ENCODE measurements at places on chromosomes 2 and 18. TPM values are rescaled to one million over a fixed set of nuclear protein-coding genes. Genes with fewer than 3 reads are reported as not detected.

- peaks cover 3% of the 10 kb centered on the region for H3K4me1 ChIP-seq
- H3K4me3 ChIP-seq: no peak overlapping the region
- H3K27me3 ChIP-seq: peaks cover 6% of the 10 kb centered on the region
- DNase-seq: no peak
- H3K27ac ChIP-seq: no peak overlapping the region
Observed at GRCh38 chr2:10216677-10217488, 85.8 kb upstream of the HPCAL1 start.

DNA sequence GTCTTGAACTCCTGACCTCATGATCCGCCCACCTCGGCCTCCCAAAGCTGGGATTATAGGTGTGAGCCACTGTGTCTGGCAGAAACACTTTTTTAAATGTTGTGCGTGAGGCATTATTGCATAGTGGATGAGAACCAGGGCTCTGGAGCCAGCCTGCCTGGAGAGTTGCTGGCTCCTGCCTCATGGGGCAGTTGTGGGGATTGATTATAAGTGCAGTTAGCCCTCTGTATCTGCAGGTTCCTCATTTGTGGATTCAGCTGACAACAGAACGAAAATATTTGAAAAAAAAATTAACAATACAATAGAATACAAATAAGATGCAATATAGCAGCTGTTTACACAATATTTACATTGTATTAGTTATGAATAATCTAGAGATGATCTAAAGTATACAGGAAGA is 129.4 kb upstream of the EML6 start:
- peaks cover 2% of the 10 kb centered on the region for H3K36me3 ChIP-seq
- H3K4me3 ChIP-seq: no peak overlapping the region
- H3K27ac ChIP-seq: no peak overlapping the region
- no peak for DNase-seq
- no peaks in the 10 kb centered on the region for H3K27me3 ChIP-seq

DNA sequence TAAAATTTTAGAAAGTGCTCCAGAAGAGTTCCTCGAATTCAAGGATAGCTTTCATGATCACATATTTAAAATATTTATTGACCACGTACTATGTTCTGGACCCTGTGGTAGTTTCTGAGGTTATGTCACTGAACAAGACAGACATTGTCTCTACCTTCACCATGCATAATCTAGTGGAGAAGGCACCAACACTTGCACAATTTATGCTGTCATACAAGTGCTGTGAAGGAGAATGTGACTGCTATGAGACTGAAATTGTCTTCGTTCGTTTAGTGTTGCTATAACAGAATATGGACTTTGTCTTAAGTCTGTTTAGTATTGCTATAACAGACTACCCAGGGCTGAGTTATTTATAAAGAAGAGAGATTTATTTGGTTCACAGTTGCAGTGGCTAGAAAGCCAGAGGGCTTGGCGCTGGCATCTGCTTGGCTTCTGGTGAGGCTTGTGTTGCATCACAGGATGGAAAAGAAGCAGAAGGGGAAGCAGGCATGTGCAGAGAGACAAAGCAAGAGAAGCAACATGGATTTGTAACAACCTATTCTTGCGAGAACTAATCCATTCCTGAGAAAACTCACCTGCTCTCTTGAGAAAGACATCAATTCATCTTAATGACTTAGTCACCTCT is 50.0 kb upstream of the RFX8 start:
- H3K4me3 ChIP-seq: no peak overlapping the region
- H3K36me3 ChIP-seq: no peaks in the 10 kb centered on the region
- H3K27ac ChIP-seq: no peak overlapping the region
- peaks cover 4% of the 10 kb centered on the region for H3K4me1 ChIP-seq
- DNase-seq: no peak

Gene MRPL19
- 20.9 TPM for total RNA-seq

Gene SOWAHC
- 1.1 TPM for total RNA-seq

- H3K4me3 ChIP-seq: no peak overlapping the region
- H3K27ac ChIP-seq: no peak overlapping the region
- H3K4me1 ChIP-seq: no peaks in the 10 kb centered on the region
Observed at GRCh38 chr2:14524803-14525080, 107.8 kb upstream of the LRATD1 start.

DNA sequence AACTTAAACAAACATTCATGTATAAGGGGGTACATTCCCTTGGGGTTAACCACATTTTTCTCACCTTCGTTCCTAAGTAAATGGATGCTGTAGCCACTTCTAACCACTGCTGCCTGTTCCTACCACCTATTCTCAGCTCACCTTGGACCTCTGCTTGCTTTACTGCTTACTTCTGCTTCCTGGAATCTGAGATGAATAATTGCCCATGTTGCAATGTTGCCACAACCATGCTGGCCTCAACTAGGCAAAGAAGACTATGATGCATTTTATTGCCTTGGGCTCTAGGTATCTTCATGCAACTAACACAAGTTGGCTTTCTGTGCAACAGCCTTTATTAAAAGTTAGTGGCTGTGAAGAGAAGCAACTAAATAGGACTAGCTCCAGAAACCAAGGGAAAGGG is 106.3 kb upstream of the TCF4 start:
- no peak for DNase-seq
- no peak overlapping the region for H3K27ac ChIP-seq
- no peak overlapping the region for H3K4me3 ChIP-seq
- H3K36me3 ChIP-seq: no peaks in the 10 kb centered on the region

DNA sequence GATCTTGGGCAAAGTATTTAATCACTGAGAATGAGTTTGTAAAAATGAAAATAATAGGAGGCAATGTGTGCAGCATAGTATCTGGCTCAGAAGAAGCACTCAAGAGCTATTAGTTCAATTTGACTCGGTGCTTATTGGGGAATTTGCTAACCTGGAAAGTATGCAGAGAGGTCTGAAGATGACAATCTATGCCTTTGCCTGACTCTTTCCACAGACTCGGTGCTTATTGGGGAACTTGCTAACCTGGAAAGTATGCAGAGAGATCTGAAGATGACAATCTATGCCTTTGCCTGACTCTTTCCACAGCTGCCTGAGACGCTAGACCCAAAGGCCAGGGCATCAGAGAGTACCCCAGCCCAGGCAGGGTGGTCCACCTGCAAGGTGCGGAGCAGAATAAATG is 12.2 kb upstream of the SH3BP4 start:
- no peak overlapping the region for H3K27ac ChIP-seq
- no peak overlapping the region for H3K4me3 ChIP-seq
- peaks cover 3% of the 10 kb centered on the region for H3K36me3 ChIP-seq
- peaks cover 56% of the 10 kb centered on the region for H3K27me3 ChIP-seq
- no peak for DNase-seq
- H3K4me1 ChIP-seq: no peaks in the 10 kb centered on the region

- H3K27ac ChIP-seq: no peak overlapping the region
- H3K27me3 ChIP-seq: peaks cover 23% of the 10 kb centered on the region
- H3K4me1 ChIP-seq: no peaks in the 10 kb centered on the region
- H3K4me3 ChIP-seq: no peak overlapping the region
- no peaks in the 10 kb centered on the region for H3K36me3 ChIP-seq
Observed at GRCh38 chr18:49730951-49731391, 82.4 kb downstream of the ACAA2 start.

Gene MERTK
- total RNA-seq: 0.12 TPM

- peaks cover 10% of the 10 kb centered on the region for H3K4me1 ChIP-seq
- no peaks in the 10 kb centered on the region for H3K36me3 ChIP-seq
- no peak overlapping the region for H3K4me3 ChIP-seq
- no peak overlapping the region for H3K27ac ChIP-seq
- DNase-seq: no peak
Observed at GRCh38 chr2:84805250-84805958, 75.5 kb downstream of the TRABD2A start.

GRCh38 chr2:70019096-70019495 is 57.7 kb upstream of the ASPRV1 start:
- H3K36me3 ChIP-seq: peaks cover 7% of the 10 kb centered on the region

Gene PTPRN
- 2.6 TPM for total RNA-seq

DNA sequence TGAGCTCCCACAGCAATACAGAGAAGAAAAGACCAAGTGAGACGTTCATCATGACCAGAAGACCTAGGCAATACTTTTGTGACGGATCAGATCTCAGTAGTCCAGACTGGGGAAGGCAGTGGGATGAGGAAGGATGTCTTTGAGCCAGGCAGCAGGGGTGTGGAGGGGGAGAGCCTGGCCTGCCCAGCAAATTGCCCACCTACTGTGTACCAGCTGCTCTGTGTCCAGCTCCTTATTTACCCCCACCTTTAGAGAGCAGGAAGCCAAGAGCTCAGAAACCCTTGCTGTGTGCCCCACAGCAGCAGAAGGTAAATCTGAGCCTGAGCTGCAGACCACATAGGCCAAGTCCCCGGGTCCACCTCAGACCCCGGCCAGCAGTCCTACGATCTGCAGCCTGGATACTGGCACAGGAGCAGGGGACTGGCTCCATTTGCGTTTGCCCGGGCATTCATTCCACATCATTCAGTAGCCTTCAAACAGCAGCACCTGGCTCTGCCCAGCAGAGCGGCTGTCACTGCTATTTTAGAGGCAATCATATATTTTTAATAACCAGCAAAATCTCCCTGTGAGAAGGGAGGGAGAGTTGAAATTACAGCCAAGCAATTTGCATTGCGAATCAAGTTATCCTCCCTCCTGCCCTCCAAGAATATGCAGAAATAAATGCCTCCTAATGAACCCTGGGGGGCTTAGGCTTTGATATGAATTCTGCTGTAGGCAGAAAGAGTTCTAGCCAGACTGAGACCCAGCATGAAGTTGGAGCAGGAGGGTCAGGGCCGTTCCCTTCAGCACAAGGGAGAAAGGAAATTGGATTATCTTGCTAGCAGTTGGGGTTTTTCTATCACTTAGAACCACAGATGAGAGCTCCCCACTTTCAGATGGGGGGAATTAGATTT is 110.0 kb upstream of the FZD7 start:
- peaks cover 2% of the 10 kb centered on the region for H3K36me3 ChIP-seq
- no peaks in the 10 kb centered on the region for H3K4me1 ChIP-seq
- no peak overlapping the region for H3K4me3 ChIP-seq
- H3K27me3 ChIP-seq: peaks cover 36% of the 10 kb centered on the region
- no peak overlapping the region for H3K27ac ChIP-seq

DNA sequence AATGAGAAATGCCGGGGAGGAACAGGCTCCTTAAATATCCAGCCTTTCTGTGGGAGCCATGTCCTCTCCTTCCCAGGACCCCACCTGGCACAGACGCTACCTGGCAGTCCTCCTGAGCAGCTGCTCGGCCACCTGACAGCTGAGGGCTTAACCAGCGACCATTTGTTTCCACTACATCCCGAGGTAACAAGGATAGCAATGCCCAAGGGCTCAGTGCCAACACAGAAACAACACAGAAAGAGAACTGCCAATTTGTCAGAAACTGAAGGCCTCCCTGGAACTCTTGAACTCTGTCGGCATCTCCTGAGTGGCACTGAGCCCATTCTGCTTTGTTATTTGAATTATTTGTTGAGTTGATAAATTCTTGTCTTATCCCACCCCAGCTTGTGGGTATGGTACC is 122.2 kb upstream of the ARHGAP28 start:
- no peak overlapping the region for H3K4me3 ChIP-seq
- H3K27me3 ChIP-seq: no peaks in the 10 kb centered on the region
- DNase-seq: no peak
- H3K36me3 ChIP-seq: no peaks in the 10 kb centered on the region

Gene SERPINB11
- total RNA-seq: not detected

GRCh38 chr2:42906557-42907411 is 114.4 kb upstream of the HAAO start:
- H3K4me3 ChIP-seq: no peak overlapping the region
- H3K4me1 ChIP-seq: peaks cover 7% of the 10 kb centered on the region
- H3K36me3 ChIP-seq: peaks cover 3% of the 10 kb centered on the region
- H3K27me3 ChIP-seq: peaks cover 44% of the 10 kb centered on the region
- no peak for DNase-seq

- no peaks in the 10 kb centered on the region for H3K36me3 ChIP-seq
- DNase-seq: no peak
- no peaks in the 10 kb centered on the region for H3K4me1 ChIP-seq
- no peak overlapping the region for H3K4me3 ChIP-seq
- no peak overlapping the region for H3K27ac ChIP-seq
- peaks cover 35% of the 10 kb centered on the region for H3K27me3 ChIP-seq
Observed at GRCh38 chr2:204205082-204205481, 268.5 kb downstream of the ICOS start.

All from T-helper 17 cell (primary cell).